Activated naive CD4-positive, alpha-beta T cell treated with anti-CD3 and anti-CD28 coated beads, Interleukin-2, amount 10 ng/mL, durations not matched to agents 7 days and 5 days (primary cell): ENCODE measurements at places on chromosomes 7 and 10.

DNA sequence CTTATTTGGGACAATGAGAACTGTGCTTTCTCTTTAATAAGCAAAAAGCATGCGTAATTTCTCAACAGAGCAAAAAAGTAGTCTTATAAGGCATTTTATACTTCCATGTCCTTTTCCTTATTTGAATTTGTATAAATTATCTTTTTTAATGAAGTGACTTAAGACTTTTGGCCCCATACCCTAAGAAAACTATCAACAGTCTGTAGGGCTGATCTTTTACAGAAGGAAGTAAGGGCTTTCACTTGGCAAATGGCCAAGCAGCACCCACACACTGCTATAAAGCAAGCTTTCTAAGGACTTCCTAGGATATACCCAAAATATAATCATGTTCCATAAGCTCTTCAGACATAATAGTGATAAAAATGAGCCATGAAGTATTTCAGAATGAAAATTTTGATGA is 3.4 kb downstream of the CRPPA start:
- DNase-seq: no peak

DNA sequence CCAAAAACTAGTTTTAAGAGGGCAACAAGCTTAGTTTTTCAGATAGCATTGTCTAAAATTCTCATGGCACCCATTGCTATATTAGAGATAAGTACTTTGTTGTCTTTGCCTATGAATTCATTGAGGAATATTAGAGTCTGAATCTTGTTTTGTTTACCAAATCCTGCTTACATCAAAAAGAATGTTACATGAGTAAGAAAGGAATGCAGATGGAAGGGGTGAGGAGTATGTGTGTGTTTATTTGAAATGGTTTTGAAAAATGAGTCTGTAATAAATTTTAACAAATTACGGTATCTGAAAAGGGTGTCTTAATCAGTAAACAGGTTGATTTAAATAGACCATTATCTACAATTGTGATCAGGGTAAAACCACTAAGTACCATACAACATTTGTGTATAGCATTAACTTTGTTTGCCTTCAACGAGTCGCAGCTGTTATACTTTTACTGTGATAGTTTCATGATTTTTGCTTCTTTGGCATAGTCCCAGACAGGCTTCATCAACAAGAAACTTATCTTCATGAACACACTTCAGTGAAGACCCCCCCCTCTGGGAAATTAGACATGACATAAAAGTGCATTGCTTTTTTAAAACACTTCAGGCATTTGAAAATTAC is 1183.9 kb upstream of the C7orf33 start:
- DNase-seq: no peak

- no peak for DNase-seq
These were observed 247.0 kb downstream of the SORCS1 start for GRCh38 chr10:106917452-106918055.

DNA sequence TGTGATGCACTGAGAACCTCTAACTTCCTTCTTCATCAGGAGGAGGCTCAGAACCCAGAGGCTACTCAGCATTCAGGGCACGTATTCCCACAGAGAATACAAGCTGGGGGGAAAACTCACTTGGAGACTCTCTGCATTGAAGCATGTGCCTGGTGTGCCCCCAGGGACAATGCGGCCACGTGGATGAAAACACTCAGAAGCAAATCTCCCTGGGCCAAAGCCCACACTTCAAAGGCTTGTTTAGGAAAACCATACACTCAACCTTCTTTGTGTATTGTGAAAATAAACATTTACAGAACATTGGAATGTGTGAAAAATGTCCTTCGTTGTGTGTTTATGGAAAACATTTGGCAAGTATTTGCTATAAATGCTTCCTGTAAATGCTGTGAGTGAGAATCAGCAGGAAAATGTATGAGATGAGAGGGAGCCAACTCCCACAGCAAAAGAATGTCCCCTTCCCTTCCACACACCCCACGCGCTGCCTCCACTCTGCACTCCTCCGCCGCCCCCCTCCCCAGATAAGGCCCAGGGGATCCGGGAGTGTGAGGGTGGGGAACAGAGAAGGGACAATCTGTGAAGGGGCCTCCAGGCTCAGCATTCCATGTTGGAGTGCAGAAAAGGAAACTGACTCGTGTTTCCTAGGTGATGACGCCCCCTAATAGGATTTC is 339.5 kb downstream of the ELMO1 start:
- DNase-seq: no peak
